Pancreas (tissue), 10 donors: ENCODE measurements at places on chromosomes 12 and 14. TPM values are rescaled to one million over a fixed set of nuclear protein-coding genes. Genes with fewer than 3 reads are reported as not detected.

DNA sequence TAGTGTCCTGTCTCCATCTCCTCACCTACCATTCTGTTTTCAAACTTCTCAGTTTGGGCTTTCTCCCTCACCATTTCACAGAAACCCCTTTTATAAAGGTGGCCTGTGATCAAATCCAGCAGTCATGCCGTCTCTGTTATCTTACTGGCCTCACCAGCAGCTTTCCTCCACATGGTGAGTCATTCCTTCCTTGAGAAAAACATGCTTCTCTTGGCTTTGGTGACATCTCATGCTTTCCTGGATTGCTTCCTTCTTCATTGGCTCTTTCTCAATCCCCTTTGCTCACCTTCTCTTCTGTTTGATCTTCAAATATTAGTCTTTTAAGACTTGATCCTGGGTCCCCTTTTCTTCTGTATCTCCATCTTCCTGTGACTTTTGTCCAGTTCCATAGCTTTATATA, 164.9 kb downstream of the ANO4 start:
- DNase-seq: no peak

DNA sequence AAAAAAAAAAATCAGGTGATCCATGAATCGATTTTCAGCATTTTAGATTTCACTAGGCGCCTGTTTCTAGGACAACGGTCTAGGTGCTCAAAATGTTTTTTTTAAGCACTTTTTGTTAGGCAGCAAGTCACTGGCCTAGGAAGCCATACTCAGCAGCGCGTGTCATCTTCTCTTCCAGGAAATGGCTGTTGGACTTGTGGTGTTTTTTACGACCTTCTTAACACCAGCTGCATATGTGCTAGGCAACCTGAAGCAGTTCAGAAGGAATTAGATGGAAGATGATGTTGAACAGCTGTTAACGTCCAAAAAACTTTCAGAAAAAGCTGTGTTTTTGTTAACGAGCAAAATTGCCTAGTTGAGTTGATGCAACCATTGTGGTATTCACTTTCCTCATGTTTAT, 868 bp downstream of the COX8C start:
- DNase-seq: no peak

DNA sequence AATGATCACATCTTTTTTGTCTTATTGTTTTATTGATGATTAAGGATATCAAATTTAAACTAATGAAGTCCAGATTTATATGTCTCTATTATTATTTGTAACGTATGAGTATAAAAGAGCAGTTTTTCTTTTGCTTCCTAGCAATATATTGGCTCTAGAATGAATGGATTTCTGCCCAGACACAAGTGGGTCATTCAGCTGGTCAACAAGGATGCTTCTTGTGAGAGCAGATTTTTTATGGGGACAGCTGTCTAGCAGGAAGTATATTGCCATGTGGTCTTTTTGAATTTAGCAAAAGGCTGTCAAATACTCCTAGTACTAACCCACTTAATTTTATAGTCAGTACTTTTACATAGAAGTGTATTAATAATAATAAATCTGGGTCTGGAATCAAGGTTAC, 1071.1 kb upstream of the FLRT2 start:
- DNase-seq: no peak

EFS gene
- total RNA-seq: 0.54 TPM

GRCh38 chr14:89212386-89213235, 204.4 kb downstream of the FOXN3 start:
- DNase-seq: no peak

TESPA1 gene
- total RNA-seq: 0.34 TPM

GRCh38 chr12:5068619-5069018, 24.9 kb downstream of the KCNA5 start:
- no peak for DNase-seq

- DNase-seq: no peak
Observed at GRCh38 chr14:30243207-30243606, 315.6 kb upstream of the PRKD1 start.

DNA sequence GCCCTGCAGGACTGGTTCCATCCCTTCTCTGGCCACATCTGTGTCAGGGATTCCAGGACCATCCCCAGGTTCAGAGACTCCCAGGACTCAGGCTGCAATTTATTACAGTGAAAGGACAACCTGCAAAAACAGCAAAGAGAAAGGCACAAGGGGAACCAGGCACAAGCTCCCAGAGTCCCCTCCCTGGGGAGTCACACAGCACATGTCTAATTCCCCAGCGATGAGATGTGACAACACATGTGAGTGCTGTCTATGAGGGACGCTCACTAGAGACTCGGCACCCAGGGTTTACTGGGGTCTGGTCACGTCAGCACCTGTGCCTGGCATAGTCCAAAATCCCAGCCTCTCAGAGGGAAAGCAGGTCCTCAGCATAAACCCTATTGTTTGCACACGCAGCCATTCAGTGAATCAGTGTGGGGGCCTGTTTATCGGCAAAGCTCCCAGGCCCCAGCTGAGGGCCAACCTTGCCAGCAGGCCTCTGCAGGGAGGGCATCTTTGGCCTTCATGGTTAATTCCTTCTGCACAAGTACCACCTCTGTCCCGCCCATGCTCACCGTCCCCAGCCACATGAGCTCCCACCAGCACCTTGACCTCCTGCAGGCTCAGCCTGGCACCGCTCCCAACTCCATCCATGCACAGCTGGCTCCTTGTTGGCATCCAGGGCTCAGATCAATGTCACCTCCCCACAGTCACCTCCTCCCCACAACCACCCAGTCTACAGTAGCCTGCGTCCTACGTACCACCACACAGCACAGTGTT, 198.9 kb upstream of the SFSWAP start:
- DNase-seq: no peak

- DNase-seq: no peak
Observed at GRCh38 chr14:84087986-84088531, 1441.9 kb upstream of the FLRT2 start.

KRT8 gene
- 408 TPM for total RNA-seq

GALNT8 gene
- total RNA-seq: 0.28 TPM

TAS2R8 gene
- total RNA-seq: not detected

DNA sequence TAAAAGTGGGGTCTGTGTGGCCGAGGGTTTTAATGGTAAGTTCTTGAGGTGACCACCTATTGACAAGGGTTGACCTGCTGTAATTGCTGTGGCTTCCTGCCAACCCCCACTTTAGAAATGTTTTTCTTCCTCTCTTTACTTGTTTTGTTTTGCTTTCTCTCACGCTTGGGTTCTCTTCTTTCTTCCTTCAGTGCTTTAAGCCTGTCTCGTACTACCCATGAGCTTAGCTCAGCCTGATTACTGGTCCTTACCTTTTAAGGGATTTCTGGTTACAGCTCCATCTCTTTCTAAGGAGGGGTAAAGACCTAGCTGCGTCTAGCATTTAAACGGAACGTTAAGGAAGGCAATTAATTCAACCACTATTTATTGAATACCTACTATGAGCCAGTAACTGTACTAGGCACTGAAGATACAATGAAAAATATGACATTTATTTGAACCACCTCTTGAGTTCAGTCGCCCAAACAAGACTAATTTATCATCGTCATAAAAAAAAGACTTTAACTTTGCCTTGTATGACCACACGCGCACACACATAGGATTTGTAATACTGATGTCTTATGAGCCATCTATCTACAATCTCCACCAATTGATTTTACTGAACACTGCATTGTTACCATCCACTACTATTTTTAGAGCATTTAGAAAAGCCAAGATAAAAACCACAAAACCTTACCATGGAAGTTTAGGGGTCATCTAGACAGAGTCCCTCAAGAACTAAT, 888 bp upstream of the PPP1R12A start:
- DNase-seq: no peak

DNA sequence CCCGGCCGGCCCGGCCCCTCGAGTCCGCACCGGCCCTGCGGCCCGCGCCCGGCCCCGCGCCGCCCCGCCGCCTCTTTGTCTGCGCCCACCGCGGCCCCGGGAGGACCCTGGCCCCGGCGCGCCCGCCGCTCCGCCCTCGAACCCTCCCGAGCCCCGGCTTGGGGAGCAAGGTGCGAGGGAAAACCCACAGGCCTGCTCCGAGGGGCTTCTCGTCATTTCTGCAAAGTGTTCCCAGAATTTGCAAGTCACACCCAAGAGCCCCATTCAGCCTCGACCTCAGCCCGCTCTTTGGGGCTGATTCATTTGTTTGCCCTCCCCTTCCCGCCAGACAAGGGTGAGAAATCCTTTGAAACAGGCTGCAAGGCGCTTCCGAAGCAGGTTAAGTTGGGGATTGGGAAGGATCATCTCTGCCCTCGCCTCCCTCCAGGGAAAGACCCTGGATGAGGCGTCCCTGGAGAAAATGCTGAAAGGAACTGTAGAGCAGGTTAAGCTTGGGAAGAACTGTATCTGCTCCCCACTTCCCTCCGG, 325 bp upstream of the CLIP1 start:
- peak; percentile 30 for DNase-seq

KLRK1 gene
- total RNA-seq: 0.60 TPM

NRL gene
- 2.4 TPM for total RNA-seq

GRCh38 chr12:113463746-113464451, 7.8 kb downstream of the LHX5 start:
- DNase-seq: no peak

IFNG-AS1 gene
- total RNA-seq: 0.29 TPM

RGS6 gene
- total RNA-seq: 0.20 TPM

- DNase-seq: no peak
Observed at GRCh38 chr14:31326111-31326510, 94.2 kb downstream of the HEATR5A start.

GRCh38 chr14:87331991-87332390, 661.0 kb downstream of the GALC start:
- no peak for DNase-seq

CD163L1 gene
- 0.43 TPM for total RNA-seq

- no peak for DNase-seq
Observed at GRCh38 chr12:112007945-112008344, 5.0 kb downstream of the TMEM116 start.

DNA sequence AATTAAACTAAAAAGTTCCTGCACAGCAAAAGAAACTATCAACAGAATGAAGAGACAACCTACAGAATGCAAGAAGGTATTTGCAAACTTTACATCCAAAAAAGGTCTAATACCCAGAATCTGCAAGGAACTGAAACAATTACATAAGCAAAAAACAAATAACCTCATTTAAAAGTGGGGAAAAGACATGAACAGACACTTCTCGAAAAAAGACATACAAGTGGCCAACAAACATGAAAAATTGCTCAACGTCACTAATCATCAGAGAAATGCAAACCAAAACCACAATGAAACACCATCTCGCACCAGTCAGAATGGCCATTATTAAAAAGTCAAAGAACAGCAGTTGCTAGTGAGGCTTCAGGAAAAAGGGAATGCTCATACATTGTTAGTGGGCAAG, 15.2 kb downstream of the PDE6H start:
- DNase-seq: no peak

KRT79 gene
- 0.09 TPM for total RNA-seq

GRCh38 chr14:64465191-64465822, at the start of gene AKAP5:
AKAP5 (plus strand) TSS chr14:64465499; CDS start chr14:64468395, 2,896 bp downstream.
- peak; percentile 88 for DNase-seq

GRCh38 chr12:54019091-54019811, 9.0 kb upstream of the HOXC6 start:
- DNase-seq: no peak

NKX2-1 gene
- not detected for total RNA-seq
